ENCODE measurements at places on chromosomes 2 and 18.

- DNase-seq, result no peak
Observed at GRCh38 chr2:224796695-224797305, 80.6 kb upstream of the CCDC195 start.

- no peak for DNase-seq
Observed at GRCh38 chr18:63257453-63257852, 62.1 kb downstream of the BCL2 start.

- no peak for DNase-seq
Observed at GRCh38 chr2:199869653-199870052, 18.7 kb upstream of the FTCDNL1 start.

DNA sequence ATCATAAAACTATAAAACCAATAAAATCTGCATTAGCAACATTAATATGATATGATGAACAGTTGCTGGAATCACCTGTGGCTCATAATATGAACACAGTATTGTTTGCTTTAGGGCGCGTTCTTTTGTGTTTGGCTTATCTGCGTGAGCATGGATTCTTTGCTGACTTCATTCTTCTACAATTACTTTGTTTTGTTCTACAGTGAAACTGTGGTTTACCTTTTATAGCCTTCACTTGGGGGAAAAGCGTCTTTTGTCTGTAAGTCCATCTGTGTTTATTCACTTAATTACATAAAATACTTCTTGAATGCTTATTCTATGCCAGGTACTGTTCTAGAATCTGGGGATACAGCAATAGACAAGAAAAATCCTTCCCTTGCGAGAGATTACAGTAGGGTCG is 74.0 kb upstream of the SEC11C start:
- no peak for DNase-seq

DNA sequence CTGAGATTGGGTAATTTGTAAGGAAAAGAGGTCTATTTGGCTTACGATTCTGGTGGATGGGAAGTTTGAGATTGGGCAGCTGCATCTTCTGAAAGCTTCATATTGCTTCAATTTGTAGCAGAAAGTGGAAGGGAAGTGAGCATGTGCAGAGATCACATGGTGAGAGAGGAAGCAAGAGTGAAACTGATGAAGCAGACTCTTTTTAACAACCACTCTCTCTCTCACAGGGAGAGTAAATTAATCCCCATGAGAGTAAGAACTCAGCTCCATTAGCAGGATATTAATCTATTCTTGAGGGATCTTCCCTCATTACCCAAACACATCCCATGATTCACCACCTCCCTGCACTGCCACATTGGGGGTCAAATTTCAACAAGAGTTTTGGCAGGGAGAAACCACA is 298.5 kb upstream of the CELF4 start:
- DNase-seq, result no peak

DNA sequence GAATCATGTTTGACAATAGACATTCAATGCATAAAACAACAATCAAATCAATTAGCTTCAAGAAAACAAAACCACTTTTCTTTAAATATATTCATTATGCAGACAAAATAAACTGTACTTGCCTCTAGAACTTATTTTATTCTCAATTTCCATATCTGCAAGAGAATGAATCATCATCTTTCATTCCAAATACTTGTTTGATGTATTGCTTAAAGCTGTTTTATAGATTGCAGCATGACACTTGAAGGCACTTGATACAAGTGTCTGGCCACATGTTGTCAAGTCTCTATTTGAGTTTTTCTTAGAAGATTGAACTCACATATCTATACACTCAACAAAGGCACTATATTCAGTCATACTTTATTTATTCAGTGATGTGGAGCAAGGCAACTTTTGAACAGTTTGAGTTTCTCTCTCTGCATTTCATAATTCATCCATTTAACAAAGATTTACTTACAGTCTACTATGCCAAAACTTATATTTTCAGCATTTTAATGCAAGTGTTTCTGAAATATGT is 38.7 kb upstream of the DDX18 start:
- no peak for DNase-seq

GRCh38 chr18:37538526-37539205 is 26.9 kb downstream of the CELF4 start:
- DNase-seq, result no peak

DNA sequence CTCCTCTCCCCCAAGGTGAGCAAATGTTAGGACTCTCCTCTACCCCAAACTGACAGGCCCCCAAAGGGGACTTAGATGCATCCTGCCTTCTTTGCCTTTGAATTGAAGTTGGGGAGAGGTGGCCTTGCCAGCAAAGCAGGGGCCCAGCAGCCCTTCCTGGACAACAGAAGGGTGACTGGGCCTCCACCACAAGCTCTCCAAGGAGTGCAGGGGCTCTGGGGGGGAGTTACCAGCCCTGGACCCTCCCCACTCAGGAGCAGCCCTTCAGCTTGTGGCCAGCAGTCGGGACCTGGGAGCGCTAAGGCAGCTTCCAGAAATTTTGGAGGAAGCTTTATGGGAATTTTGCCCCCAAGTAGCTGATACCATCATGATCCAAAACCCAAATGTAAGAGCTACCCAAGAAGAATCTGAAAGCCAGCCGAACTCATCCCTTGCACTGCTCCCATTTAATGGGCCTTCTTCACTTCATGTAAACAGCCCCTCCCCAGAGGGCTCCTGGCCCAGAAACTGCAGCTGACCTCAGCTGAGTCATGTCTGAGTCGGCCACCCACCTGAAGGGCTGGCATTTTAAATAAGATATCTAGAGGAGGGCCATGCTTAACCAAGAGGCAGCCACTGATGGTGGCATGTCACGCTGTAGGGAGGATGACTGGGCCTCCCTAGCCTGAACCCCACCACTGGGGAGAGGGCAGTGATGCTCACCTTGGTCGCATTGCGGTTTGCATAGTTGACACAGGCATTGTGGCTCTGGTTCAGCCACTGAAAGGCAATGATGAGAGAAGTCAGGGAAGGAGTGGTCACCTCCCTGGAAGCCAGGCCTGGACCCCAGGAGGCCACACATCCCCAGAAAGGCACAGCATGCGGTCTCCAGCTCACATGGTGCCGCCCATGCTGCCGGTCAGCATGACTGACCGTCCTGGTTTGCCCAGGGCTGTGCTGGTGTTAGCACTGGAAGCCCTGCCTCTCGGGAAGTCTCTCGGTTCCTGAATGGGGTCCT is 71.5 kb downstream of the SFXN5 start:
- DNase-seq, result peak; percentile 45

GRCh38 chr18:74520096-74520833 is 14.0 kb upstream of the CNDP1 start:
- DNase-seq, result no peak

DNA sequence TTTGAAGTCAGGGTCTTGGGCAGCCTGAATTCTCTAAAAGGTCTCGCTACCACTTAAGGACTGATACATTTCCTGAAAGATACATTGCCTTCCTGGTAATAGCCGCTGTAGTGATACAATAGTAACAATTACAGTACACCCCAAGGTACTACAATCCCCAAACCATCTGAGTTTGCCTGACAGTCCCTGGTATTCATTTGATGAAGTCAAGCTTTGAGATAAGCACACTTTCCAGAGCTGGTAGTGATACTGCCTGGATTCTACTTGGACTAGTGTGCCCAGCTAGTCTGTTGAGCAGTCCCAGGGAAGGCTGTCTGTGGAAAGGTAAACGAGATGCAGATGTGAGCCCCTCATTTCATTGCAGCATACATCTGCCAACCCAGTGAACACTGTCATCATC is 24.4 kb upstream of the ITGB6 start:
- DNase-seq, result no peak

- no peak for DNase-seq
Observed at GRCh38 chr2:234989183-234989701, 37.4 kb downstream of the SH3BP4 start.

DNA sequence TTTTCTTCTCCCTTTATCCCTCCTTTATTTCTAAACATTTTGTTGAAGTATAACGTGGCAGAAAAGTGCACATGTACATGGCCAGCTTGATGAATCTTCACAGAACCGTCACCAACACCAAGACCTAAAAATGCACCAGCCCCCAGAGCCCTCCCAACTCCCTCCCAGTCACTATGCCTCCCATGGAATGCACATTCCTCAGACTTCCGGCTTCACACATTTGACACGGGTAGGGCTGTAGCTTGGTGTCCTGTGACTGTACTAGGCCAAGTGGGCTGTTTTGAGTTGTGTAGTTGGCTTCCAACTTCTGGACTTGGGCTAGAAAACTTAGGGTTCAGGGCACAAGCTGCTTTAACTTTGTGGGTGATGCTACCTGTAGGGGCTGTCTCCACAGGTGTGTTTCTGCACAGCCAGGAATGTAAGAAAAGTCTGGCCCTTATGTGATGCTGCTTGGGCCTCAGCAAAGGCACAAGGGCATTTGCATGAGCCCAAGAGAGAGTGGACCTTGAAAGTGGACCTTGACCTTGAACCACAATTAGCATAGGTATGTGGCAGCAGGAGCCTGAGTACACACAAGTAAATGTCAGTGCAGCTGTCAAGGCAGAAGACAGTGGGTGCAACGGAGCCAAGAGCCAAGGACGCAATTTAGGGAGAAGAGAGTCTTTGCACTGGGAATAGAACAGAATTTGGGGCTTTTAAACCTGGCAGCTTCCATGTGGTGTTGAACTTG is 78.4 kb downstream of the SEPTIN10 start:
- peak; percentile 18 for DNase-seq

DNA sequence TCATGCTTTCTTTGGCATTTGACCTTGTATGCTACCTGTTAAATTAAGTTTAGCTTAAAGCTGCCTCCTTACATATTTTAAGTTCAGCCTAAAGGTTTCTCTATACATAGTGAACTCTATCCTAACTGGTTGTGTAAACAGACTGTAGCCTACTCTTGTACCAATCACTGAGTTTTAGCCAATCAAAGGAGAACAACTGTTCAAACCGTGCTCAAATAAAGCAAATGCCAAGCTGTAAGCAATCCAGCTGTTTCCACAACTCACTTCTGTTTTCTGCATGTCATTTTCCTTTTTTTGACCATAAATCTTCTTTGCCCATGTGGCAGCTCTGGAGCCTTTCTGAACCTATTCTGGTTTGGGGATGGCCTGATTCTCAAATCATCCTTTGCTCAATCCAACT is 1603.8 kb upstream of the ACVR2A start:
- DNase-seq, result no peak

DNA sequence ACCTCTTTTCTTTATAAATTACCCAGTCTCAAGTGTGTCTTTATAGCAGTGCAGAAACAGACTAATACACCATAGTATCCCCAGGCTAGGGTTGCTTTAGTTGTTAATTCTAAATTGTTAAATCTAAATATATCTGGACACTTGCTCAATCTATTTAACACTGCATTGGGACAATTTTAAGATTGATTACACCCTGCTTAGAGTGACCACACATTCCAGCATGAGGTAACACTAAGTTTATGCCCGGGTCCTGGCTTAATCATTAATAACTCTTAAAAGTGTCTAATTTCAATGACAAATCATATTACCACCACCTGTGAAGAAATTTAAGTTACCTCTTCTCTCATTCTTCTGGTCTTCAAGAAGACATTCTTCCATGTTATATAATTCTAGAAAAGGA is 131.4 kb downstream of the ZNF385B start:
- no peak for DNase-seq

DNA sequence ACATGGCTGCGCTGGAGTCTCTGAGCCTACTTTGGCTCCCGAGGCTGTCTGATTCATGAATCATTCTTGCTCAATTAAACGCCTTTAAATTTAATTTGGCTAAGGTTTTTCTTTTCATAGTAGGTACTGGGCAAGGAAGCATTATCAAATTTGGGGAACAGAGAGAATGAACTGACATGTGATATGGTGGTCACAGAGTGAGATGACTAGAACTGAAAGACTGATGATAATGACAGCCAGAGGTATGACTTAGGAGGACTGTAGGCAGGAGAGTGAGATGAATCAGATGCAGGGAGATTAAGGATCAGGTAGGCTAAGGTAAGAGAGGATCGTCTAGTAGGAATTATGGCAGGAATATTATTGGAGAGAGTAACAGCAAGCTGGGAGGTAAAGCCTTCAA is 40.9 kb upstream of the ST8SIA3 start:
- DNase-seq, result no peak

GRCh38 chr2:110805894-110806452 is 73.6 kb downstream of the ACOXL start:
- no peak for DNase-seq

- DNase-seq, result no peak
Observed at GRCh38 chr2:96427917-96428316, 77.2 kb downstream of the NEURL3 start.

GRCh38 chr2:8454797-8455196 is 227.1 kb upstream of the ID2 start:
- DNase-seq, result no peak

DNA sequence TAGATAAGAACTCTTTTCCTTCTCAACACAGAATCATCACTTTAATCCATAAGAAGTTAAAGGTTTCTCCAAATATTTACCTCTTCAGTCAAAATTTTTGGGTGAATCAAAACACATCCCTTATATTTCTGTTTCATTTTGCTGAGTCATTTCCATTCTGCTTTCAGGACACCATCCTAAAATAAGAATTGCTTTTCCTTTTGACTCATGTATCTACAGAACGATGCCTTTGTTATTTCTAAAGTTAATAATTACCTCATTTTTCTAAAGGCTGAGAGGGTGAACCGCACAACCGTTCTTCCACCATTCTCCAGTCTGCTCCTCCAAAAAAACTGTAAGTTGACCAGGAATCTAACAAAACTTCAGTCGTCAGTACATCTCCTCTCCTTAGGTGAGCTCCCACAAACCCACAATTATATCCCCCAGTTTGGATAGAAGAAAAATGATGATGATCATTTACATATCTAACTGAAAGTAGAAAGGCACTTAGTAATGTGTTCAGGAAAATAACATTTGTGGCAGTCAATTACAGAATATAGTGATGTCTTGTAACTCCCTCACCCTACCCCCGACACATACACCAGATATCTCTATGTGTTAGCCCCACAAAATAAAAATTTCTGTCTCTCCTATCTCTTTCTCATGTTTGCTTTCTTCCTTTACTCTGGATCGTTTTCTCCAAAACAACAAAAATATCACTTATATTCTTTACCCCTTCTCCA is 162.5 kb downstream of the RAD51AP2 start:
- DNase-seq, result no peak

- DNase-seq, result no peak
Observed at GRCh38 chr18:27142891-27143290, 42.2 kb downstream of the CHST9 start.

DNA sequence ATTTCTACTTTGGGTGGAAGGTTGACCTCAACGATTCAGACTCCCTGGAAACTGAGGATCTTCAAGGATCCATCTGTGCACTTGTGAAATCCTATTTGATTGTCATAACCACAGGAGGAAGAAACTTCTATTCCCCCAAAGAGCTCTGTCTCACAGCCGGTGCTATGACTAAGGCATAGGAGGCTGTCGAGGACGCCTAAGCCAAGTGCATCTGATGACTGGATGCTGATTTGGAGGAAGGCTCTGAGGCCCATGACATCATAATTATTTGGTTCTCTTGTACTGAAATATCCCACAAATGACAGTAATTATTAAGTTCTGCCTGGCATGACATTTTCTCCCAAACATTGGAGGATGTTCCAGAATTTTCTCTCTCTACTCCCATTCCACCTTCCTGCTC is 13.8 kb upstream of the KCNF1 start:
- no peak for DNase-seq

- DNase-seq, result no peak
Observed at GRCh38 chr2:44102790-44103562, 65.7 kb upstream of the PPM1B start.

GRCh38 chr2:8171608-8172007 is 510.2 kb upstream of the ID2 start:
- no peak for DNase-seq

All from activated CD8-positive, alpha-beta memory T cell treated with anti-CD3 and anti-CD28 coated beads, Interleukin-2, amount 50 U/mL, for 48 hours (primary cell).